Hepatocyte (in vitro differentiated cells): ENCODE measurements at places on chromosomes 6 and 20.

DNA sequence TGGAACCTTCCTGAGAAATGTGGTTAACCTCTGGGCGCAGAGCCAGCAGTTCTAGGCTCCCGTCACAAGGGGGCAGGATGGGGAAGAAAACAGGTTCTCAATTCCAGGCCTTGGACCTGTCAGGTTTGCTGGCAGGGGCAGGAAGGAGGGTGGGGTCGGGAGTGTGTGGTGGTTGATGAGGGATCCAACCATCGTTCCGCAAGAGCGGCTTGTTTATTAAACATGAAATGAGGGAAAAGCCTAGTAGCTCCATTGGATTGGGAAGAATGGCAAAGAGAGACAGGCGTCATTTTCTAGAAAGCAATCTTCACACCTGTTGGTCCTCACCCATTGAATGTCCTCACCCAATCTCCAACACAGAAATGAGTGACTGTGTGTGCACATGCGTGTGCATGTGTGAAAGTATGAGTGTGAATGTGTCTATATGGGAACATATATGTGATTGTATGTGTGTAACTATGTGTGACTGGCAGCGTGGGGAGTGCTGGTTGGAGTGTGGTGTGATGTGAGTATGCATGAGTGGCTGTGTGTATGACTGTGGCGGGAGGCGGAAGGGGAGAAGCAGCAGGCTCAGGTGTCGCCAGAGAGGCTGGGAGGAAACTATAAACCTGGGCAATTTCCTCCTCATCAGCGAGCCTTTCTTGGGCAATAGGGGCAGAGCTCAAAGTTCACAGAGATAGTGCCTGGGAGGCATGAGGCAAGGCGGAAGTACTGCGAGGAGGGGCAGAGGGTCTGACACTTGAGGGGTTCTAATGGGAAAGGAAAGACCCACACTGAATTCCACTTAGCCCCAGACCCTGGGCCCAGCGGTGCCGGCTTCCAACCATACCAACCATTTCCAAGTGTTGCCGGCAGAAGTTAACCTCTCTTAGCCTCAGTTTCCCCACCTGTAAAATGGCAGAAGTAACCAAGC lies 29.6 kb downstream of the SRSF3 start:
- DNase-seq: peak; percentile 90

- no peak for DNase-seq
Measured at GRCh38 chr6:37142050-37142614, 27.8 kb upstream of the PIM1 start.

DNA sequence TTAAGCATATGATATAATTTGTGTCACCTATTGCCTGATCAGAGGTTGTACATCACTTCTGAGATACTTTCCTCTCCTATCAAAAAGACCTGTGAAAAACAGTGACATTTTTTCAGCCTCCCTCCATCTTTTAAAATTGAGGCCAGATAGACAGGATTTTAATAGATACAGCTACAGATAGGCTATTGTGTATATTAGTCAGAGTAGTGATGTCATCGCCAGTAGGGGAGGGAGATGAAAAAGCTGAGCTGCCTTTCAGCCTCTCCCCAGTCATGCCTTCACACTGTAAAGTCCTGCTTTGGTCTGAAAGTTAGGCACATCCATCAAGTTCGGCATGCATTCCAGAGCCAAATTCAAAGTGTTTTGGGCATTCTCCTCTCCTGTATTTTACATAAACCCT lies 7.9 kb upstream of the PABPC1L start:
- no peak for DNase-seq

- DNase-seq: no peak
Measured at GRCh38 chr6:41111017-41111416, 38.2 kb downstream of the NFYA start.

- peak; percentile 42 for DNase-seq
Measured at GRCh38 chr6:37048851-37049757, 43.6 kb downstream of the FGD2 start.

- peak; percentile 34 for DNase-seq
Measured at GRCh38 chr6:99013145-99013544, 65.4 kb upstream of the FBXL4 start.

GRCh38 chr6:169539176-169539897 lies 162.5 kb downstream of the WDR27 start:
- DNase-seq: no peak
